ENCODE measurements at places on chromosomes 6 and 20.

- no peak for DNase-seq
Observed at GRCh38 chr6:45942953-45943352, 72.7 kb downstream of the CLIC5 start.

DNA sequence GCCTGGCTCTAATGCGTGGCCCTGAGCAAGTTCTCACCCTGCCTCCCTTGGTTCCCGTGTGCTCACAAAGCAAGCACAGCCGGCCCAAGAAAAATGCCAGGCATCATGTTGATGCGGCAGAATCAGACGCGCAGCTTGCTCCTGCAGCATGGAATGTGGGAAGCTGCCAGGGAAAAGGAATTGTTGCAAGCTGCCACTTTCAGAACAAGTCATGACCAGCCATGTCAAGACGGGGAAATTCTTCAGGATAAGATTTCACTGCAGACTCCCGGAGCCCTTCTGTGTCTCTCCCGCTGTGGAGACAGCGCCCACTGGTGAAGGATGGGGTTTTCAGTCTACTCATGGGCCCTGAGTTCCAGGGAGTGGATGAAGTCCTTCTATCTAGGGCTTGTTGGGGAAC, 4.6 kb downstream of the DACT2 start:
- DNase-seq: no peak

DNA sequence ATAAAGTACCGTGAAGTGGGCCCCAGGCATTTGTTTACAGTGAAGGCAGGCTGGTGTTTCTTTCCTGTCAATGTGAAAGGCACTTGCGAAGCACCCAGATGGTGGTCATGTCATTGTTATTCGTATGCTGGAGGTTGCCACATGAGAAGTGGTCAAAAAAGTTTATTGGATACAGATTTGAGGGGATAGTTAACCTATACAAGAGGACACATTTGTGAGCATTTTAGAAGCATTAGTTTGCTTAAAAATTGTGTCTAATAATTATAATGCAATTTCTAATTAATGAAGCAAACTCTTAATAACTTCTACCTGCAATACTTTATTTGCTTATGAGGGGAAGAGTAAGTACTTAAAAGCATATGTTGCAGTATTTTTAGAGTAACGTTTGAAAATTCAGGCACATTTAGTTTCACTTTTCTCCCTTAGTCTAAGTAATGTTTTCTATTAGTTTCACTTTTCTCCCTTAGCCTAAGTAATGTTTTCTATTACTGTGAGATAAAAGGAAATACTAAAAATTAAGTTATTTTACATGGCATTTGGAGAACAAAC, 120.7 kb upstream of the CLDN20 start:
- no peak for DNase-seq

DNA sequence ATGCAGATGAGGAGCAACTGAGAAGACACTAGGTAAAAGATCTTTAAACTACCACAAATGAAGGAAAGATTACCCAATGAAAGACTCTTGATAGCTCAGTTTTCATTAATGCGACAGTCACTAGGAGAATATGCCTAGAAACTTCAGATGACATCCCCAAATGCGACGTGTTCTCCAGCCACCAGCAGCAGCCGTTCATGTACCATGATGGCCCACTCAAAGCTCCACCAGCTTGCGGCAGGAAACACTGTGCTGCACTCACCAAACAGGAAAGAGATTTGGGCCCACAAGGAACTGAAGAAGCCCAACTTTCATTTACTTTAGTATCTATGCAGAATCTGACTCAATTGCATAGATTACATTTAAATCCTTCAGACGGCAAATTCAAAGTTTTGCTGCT, 7.5 kb downstream of the DIDO1 start:
- no peak for DNase-seq

- DNase-seq: no peak
Observed at GRCh38 chr6:46078294-46078693, 51.5 kb upstream of the ENPP4 start.

- DNase-seq: no peak
Observed at GRCh38 chr6:6131492-6132109, 124.9 kb upstream of the NRN1 start.

- peak; percentile 19 for DNase-seq
Observed at GRCh38 chr6:135088818-135089809, 34.5 kb upstream of the HBS1L start.

- peak; percentile 72 for DNase-seq
Observed at GRCh38 chr6:155314773-155315515, 660 bp upstream of the TFB1M start.

DNA sequence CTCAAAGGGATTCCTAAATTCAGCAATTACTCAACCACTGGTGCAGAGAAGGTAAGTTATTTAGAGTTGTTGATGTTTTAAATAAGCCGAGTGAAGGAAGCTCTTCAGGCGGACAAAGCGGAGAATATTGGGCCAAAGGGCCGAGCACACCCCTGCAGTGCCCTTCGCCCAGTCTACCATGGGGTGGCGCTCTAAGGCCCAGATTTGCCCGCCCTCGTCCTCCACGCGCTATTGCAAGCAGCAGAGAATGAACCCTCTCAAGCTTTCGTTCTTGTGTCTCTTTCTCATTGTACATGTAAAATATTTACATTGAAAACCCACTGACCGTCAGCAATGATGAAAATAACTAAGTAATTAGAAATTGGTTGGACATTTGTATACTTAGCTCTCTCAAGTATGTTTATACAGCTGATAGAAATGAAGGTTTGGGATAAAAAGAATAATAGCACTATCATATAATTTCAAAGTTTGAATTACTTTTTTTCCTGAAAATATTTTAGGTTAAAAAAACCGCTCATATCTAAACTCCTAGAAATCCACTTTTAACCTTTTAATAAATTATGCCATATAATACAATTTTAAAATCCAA, 195.0 kb upstream of the CEP162 start:
- DNase-seq: no peak

DNA sequence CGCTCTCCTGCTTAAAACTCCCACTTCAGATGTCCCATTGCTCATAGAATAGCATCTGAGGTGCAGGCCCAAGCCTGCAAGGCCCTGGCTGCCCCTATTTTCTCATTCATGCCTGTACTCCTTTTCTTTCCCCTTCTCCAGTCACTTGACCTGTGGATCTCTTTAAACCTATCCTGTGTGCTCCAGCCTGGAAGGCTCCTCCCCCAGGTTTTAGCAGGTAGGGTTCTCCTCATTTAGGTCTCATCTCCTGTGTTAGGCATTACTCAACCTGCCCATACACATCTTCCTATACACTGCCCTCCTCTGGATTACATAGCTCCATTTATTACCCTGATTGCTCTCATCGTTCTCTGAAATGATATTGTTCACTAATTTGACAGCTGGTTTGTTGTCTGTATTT, 185.3 kb downstream of the BACH2 start:
- no peak for DNase-seq

DNA sequence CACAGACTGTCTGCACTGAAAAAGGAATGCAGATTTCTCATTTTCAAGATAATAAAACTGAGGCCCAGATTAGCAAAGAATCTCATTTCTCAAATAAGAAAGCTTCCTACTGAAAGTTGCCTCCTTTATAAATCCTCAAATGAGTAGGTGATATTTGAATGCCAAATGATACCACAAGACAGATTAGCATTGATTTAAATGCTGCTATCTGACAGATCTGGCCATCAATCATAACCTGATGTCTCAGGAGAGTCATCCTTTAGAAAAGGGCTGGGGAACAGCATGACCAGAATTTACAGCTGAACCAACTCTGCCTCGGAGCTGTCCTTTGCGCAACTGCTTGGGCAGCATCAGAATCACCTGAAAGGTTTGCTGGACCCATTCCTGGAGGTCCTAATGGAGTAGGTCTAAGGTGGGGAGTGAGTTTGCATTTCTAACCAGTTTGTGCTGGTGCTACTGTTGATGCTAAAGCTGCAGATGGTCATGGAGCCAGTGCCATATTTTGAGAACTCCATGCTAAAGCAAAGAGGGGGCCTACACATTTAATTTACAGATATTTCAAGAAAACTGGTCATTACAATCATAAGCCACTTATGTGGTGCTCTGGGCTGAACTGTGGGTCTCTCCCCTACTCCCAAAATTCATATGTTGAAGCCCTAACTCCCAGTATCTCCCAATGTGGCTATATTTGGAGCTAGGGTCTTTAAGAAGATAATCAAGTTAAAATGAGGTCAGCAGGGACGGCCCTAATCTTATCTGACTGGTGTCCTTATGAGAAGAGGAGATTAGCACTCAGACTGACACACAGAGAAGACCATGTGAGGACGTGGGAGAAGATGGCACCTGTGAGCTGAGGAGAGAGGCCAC, 295.5 kb upstream of the JARID2 start:
- DNase-seq: no peak

- DNase-seq: no peak
Observed at GRCh38 chr20:53872081-53872541, 198.3 kb downstream of the BCAS1 start.

- no peak for DNase-seq
Observed at GRCh38 chr6:98747273-98747672, 87.1 kb upstream of the POU3F2 start.

- DNase-seq: no peak
Observed at GRCh38 chr6:53299331-53300005, 49.3 kb downstream of the ELOVL5 start.

DNA sequence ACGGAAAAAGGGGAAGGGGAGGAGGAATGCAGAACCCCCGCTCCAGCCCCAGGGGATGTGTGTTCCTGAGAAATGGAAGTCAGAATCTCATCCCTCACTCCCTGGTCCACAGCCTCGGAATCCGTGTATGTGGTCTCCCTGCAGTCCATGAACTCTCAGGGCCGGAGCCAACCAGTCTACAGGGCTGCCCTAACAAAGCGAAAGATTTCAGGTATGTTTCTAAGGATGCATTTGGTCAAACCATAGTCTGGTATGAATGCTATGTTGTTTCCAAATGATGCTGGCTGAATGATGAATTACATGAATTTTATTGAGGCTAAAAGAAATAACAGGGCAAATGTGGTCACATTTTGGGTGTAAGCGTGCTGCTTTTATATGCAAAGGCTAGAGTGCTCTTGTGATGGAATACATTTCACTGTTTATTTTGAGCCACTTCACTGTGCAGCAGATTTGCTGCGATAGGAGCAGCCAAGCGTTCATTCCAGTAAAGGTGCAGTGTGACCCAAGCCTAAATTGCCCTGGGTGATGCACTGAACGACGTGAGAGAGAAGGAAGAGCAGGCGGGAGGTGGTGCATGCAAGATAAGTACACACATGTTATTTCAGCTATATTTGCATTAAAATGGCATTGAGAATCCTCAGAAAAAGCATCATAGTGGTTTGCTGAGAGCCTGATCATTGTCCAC, 52.4 kb downstream of the FNDC1 start:
- DNase-seq: no peak

DNA sequence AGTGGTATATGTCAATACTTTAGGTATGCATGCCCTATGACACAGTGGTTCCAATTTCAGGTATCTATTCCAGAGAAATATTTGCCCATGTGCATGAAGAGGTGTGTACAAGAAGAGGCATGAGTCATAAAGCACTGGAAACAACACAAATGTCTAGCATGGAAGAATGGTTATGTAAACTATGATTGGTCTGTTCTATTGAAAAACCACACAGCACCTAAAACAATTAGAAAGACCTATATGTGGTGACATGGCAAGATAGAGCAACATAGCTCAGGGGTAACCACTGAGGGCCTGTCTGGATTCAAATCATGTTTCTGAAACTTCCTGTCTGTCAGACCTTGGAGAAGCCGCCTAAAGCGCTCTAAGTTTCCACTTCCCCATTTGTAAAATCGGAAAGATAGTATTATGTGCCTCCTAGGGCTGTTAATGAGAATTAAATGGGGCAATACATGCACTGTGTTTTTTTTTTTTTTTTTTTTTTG, 76.0 kb upstream of the SHLD1 start:
- DNase-seq: no peak

DNA sequence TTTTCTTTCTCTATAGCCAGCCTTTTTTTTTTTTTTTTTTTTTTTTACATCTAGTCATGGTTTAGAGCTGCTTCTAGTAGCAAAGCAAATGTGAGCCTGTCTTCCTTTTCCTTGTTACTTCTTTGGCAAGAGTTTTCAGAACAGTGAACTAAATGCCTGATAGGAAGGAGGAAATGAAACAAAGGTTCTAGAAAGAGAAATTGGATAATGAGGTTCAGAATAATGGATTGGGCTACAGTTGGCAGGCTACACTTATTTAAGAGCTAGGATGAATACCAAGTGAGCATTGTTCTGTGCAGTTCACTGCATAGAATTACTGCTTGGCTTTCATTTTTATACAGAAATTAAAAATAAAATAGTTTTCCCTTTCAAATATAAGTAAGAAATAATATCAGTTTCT, 78.6 kb downstream of the HIVEP1 start:
- DNase-seq: no peak

DNA sequence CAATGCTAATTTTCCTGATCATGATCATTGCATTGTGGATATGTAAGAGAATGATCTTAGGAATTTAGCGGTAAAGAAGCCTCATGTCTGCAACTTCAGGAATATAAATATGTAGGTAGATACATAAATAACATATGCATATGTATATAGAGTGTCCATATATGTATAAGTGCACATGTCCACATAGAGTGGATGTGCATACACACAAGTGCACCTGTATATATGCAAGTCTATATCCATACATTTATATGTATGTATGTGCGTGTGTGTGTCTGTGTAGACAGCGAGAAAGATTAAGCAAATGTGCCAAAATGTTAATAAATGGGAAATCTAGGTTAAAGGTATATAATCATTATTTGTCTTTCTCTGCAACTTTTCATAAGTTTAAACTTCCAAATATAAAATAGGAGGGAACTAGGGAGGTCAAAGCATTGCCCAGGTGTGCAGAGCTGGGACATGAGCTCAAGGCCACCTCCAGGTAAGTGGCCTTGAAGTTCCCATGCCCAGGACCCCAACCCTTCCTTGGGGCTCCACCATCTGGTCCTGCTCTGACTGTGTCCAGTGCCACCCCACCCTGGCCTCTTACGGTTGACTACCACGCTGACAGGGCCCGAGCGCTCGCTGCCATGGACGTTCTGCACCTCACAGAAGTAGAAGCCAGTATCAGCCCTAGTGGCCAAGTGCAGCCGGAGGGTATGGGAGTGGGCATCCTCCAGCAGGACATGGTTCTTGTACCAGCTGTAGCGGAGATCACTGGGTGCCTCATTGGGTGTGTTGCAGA, 9.6 kb downstream of the SIGLEC1 start:
- DNase-seq: no peak

DNA sequence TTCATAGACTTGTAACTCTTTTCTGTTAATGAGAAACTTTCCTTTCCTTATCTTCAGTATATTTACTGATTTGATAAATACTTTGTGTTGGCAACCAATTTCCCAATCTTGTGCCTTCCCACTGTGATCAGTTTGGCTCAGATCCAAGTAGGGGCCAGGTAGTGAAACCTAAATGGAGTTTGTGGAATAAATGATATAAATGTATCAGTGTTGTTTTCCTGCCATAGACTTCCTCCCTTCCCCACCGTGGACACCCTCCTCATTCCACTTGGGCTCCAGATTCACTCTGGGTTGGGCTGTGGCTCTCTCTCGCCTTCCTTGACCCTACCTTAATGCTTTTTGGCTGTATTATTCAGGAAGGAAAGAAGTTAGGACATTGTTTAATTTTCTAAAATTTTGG, 1.3 kb downstream of the ZKSCAN3 start:
- DNase-seq: no peak

DNA sequence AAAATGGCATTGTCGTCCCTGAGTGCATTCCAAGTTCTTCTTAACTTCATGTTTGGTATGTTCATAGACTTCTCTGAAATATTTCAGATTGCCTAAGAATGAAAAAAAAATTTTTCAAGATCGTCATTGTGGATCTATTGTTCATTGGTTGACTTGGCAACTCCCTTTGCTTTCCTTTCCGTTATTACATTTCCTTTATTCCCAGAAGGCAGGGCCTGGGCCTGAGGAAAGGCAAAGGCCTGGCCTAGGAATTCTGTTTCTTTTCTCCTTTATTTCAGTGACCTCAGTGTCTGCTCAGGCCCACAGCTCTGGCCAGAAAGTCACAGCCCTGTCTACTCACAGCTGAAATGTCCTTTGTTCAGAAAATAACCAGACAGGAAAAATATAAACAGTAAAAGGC, 401.6 kb upstream of the PLCB4 start:
- DNase-seq: no peak
